Activated CD4-positive, alpha-beta T cell treated with anti-CD3 and anti-CD28 coated beads, Interleukin-2, amount 50 U/mL, for 48 hours (primary cell): ENCODE measurements at places on chromosomes 2 and 18.

DNA sequence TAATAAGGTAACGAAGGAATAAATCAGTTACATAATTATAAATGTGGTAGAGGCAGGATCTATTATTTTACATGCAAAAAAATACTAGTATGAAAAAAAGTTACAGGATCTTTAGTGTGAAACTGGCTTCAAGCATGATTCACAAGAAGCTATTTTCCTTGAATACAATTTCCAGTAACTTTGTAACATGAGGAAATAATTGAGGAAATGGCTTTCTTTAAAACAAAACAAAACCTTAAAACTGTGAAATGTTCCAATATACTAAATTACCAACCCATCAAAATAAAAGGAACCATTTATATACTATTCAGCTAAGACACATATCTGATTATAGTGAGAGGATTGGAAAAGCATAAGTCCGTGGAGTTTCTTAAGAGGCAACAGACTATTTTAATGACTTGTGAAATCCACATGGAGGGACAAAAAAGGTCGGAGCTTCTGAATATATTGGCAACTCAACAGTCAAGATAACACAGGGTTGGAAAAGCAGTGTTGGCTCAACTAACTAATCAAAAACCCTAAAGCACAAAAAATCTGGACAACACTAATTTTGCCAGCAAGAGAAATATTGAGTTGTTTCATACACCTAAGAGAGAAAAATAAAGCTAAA, 10.6 kb downstream of the IRS1 start:
- no peak for DNase-seq

- DNase-seq: no peak
Observed at GRCh38 chr2:72913486-72914205, 3.7 kb upstream of the EMX1 start.

DNA sequence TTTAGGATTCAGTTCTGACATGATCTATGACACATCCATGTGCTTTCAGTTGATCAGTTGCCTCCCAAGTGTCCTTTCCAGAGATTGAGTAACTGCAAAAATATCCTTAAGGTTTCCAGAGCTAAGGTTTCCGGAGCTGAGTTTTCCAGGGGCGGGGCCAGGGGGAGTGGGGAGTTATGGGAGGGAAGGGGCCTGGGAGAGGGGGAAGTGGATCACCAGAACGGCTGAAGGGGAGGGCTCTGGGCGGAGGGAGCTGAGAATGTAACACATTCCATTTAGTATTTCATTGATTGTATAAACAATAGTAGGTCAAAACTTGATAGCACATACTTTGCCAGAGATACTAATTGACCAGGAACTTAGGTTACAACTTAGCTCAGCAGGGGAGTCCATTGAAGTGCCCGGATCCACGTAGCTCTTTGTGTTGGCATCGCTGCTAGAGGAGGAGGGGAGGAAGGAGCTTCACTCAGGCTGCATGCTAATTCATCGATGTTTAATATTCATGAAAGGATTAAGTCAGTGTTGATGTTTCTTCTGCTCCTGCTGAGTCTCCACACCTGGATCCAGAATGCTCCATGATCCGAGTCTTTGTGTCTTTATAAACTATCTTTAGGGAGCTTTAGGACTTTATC, 289.8 kb downstream of the ALPK2 start:
- no peak for DNase-seq

DNA sequence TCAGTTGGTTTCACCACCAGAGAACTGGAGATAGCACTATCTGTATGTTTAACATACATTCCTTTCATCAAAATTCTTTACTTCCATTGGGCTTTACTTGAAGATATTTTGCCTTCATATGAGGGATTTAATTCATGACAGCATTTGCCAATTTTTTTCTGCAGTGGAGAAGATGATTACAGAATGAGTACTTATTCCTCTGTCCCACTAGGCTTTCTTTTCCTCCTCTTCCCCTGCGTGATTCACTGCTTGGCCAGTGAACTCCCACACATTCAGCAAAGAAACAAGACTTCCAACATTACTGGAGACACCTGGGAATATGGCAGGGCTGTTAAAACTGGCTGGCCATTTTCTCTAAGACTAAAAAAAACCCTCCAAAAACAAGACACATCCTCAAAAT, 425.8 kb upstream of the KCNH7 start:
- DNase-seq: no peak

DNA sequence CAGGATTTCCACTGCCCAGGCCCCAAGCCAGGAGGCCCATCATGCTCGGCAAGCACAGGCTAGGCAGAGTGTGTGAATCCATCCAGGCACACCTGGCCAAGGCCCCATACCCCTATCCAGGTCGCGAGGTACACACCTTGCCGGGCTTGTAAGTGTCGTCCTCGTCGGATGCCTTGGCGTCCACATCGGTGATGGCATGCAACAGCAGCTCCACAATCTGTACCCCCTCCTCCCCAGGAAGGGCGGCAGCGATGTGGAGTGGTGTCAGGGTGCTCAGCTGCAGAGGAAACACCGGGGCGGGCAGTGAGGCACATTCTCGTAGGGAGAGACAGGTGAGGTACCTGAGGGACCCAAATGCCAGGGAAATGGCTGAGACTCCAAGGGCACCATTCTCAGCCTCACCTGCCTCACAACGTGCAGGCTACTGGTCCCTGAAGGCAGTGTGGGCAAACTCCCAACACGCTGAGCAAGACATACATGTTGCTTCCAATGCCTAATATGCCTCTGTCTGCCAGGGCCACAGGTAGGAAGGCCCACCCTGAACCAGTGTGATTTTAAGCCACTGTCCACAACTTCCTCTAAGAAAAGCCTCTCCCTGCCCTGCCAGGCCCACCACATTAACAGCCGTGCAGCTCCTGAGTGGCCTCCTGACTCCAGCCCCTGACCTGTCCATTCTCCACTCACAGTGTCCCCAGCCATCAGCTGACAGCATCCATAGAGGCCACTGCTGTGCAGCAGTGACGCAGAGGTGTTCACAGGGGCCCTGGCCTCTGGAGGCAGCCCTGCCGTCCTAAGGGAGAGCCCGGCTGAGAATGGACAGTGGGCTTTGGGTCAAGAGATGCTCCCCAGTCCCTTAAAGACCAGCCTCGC, 44.9 kb downstream of the ANKMY1 start:
- no peak for DNase-seq

- no peak for DNase-seq
Observed at GRCh38 chr18:29271501-29271900, 1094.6 kb upstream of the CDH2 start.

DNA sequence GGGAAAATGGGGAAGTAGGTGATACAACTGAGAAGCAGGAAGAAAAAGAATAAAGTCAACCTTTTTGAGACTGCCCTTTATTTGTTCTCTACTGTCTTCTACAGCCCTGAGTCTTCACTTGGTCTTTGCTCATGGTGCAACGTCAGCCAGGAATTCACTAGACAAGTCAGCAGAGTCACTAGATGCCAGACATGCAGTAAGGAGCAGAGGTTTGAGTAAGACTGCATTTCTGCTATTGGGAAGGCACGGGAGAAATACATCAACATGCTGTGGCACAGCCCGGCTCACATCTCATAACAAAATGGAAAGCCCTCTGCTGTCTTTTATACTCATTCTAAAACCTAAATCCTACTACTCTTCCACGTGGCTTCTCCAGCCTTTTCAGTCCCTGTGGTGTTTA, 67.1 kb downstream of the PRELID3A start:
- no peak for DNase-seq

GRCh38 chr18:13266218-13267100, 47.9 kb downstream of the LDLRAD4 start:
- DNase-seq: peak; percentile 73

GRCh38 chr2:105443617-105444598, 45.1 kb upstream of the FHL2 start:
- DNase-seq: no peak

DNA sequence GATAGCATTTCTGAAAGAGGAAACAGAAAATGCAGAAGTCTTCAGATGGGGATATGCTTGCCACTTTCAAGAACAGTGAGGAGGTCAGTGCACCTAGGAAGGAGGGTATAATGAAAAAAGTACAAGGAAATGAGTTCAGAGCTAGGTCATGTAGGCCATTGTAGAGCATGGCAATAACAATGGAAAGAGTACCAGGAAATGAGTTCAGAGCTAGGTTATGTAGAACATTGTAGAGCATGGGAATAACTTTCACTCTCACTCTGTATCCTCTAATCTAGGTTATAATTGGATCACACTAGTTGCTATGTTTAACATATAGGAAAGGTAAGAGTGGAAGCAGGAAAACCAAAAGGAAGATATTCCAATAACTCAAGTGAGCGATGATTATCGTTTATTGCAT, 12.3 kb downstream of the SCG2 start:
- DNase-seq: no peak

DNA sequence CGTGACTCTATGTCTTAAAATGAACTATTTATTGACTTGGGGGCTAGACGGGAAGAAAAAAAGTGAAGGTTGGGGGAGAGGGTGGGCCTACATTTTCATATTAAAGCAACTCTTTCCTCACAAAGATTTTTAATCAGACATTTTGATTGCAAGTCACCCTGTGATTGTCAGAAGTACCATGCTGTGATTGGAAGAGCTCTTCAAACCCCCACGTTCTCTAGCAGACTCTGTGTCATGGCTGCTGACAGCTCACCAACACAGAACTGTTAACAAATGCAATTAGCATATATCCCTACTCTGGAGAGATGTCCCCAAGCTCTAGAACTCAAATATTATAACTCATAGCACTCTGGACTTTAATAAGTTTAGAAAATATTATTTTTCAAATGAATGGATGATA, 428.4 kb upstream of the DCC start:
- no peak for DNase-seq

GRCh38 chr2:10847008-10847407, 34.4 kb upstream of the PDIA6 start:
- no peak for DNase-seq

GRCh38 chr2:29951576-29951975, 30.2 kb upstream of the ALK start:
- DNase-seq: no peak

DNA sequence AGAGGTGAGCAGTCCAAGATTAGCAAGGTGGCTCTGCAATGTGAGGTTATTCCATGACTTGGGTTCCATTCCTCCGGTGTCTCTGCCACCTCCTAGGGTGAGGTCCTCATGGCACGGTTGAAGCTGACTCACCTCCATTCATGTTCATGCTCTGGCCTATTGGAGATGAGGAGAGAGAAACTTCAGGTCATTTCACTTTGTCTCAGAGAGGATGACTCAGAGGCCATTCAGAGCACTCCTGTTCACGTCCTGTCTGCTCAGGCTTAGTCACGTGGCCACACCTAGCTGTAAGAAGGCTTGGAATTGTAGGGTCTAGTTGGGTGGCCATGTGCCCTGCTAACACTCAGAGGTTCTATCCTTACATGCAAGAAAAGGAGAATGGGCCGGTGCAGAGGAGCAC, 67.5 kb upstream of the MBOAT2 start:
- DNase-seq: no peak
